Cortex of kidney (tissue), 1 donor: ENCODE measurements at places on chromosomes 13 and 19.

- no peak for DNase-seq
These were observed 6.3 kb upstream of the CRTC1 start for GRCh38 chr19:18677156-18677555.

DNA sequence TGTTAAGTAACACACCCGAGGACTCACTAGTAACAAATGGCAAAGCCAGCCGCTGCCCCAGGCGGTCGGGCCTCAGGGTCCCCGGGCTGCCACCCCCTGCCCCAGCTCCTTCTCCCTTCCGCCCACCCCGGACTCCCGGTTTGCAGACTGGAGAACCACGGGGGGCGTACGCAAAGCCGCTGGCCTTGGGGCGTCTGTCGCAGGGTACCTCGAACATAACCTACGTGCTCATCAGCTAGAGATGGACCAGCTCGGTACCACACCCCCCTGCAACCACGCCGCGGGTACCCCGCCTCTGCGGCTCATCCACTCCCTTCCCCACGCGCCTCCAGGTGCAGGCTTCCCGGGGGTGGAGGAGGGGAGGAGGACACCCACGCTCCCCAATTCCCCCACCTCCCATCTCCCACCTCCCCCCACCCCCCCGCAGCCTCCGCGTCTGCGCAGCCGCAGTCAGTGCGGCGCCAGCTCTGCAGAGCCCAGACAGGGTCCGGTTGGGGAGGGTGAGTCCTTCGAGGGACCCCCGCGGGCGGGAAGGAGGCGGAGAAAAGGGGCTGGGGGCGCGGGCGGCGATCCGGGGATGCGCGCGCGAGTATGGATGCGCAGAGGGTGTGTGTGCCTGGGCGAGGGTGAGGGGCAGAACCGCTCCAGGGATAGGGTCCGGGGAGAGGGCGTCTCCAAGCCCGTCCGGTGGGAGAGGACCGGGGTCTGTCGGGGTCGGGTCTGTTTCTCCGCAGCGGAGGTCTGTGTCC, at the start of gene SMIM17:
TSS of gene SMIM17 (plus strand) at position 449 of the 749 bp plus-strand sequence. CDS start 2,509 bp downstream, outside the sequence.
- no peak for DNase-seq

- DNase-seq, result no peak
These were observed 420 bp downstream of the IL17D start for GRCh38 chr13:20703780-20704458.

GRCh38 chr19:45712699-45713067, 18.0 kb downstream of the FBXO46 start:
- no peak for DNase-seq

DNA sequence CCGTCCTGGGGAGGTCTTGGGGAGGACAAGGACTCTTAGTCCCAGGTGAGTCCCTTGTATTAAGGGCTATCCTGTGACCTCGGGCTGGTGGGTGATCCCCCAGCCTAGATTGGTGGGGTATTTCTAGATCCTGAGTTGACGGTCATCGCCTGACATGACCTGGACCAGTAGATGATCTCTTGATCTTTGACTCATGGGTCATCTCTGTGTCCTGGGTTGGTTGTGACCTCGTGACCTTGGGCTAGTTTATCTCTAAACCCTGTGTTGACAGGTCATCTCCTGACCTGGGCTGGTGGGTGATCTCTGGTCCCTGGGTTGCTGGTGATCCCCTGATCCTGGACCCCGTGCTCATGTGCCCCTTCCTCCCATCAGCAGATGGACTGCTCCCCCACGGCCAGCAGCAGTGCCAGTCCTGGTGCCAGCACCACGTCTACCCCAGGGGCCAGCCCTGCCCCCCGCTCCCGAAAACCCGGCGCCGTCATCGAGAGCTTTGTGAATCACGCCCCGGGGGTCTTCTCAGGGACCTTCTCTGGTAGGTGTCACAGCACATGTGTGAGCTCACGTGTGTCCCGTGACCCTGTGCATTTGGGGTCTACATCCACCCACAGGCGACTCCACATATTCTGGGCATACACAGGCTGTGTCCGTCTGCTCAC, 6.3 kb downstream of the MIDN start:
- DNase-seq, result no peak

GRCh38 chr19:14672188-14672872, 2.3 kb downstream of the ADGRE3 start:
- no peak for DNase-seq

DNA sequence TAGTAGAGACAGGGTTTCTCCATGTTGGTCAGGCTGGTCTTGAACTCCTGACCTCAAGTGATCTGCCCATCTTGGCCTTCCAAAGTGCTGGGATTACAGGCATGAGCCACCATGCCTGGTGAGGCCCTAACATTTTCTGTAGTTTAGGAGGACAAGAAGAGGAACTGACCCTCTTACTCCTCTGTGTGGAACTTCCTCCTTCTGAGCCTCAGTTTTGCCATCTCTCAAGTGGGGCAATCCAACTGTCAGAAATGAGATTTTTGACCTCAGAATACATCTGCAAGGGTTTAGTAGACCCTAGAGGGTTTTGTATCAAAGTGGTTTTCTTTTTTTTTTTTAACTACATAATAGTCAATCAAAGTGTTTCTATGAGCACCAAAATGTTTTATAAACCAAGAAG, 2.4 kb downstream of the DKKL1 start:
- no peak for DNase-seq

- no peak for DNase-seq
These were observed 423.4 kb downstream of the ITGBL1 start for GRCh38 chr13:101875717-101876393.

GRCh38 chr13:29858231-29858630, 7.8 kb upstream of the UBL3 start:
- no peak for DNase-seq
